ENCODE measurements at places on chromosomes 2 and 18.

- peak; percentile 57 for DNase-seq
Observed at GRCh38 chr2:48508461-48509124, 21.4 kb upstream of the STON1 start.

DNA sequence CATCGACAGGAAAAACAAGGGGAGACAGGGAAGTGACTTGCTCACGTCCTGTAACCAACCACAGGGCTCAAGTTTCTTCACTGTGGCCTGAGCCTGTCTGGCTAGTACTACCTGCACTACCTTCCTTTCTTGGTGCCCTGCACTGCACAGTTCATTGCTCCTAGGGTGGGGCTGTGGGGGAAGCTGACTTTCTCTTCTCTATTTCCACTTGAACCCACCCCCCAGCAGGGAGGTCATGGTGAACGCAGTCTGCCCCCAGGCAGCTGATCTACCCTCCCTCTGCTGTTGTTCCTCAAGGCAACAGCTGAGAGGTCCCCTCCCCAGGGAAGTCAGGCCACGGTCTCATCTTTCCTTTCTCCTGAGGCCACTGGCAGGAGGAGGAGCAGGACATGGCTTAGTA, 532.1 kb downstream of the SOX11 start:
- DNase-seq = no peak

GRCh38 chr2:70247364-70248180, 856 bp downstream of the TIA1 start:
- DNase-seq = no peak

- no peak for DNase-seq
Observed at GRCh38 chr2:156322051-156322685, 10.4 kb downstream of the NR4A2 start.

GRCh38 chr2:72180351-72180750, 32.7 kb upstream of the CYP26B1 start:
- no peak for DNase-seq

DNA sequence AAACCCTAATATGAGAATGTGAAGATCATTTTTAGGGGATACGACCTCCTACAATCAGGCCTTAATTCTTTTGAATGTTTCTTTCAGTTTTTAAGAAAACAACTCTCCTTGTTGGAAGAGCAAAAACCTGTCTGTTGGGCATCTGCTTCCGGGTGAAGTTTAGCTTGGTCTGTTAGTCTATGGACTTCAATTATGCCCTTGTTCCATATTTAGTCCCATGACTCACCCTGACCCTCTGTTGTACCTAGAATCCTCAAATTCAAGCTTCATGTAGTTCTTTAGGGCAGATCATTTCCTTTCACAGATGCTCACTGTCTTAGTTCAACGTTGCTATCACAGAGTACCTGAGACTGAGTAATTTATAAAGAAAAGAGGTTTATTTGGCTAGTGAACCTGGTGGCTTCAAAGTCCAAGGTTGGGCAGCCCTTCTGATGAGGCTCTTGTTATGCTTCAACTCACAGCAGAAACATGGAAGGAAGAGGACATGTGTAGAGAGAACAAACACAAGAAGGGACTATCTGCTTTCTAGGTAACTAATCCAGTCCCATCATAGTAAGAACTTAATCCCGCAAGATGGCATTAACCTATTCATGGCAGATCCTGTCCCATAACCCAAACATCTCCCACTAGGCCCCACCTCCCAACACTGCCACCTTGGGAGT, 82.5 kb upstream of the SERPINE2 start:
- no peak for DNase-seq

GRCh38 chr18:46291149-46291548, 187.0 kb downstream of the HAUS1 start:
- DNase-seq = no peak

- DNase-seq = no peak
Observed at GRCh38 chr2:211877061-211877460, 661.5 kb downstream of the ERBB4 start.

DNA sequence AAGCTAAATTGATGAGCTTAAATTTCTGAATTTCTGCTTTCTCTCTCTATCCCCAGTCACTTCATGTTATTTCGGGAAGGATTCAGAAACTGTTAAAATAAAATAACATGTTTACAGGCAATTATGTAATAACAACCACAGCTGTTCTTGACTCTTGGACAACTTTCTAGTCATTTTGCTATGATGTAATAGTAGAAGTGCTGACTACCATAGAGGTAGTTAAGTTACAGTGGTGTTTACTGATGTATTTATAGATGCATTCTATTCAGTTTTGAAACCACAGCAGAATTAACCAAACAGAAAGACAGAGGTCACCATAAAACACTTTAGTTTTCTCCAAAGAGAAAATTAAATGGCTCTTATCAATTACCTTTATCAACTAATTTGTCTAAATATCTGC, 1292.0 kb upstream of the CHAC2 start:
- DNase-seq = no peak

DNA sequence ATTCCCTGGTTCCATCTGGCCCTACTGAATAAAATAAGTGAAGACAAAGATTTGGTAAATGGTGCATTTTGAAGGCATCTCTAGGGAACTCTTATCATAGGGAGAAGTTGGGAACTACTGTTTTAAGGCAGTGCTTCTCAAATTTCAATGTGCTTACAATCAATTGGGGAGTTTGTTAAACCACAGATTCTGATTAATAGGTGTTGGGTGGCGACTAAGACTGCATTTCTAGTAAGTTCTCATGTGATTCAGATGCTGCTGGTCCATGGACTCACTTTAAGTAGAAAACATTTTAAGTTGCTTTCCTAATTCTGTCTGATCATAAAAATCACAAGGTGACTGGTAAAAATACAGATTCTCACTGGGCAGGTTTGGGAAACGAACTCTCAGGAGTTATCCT, 14.6 kb downstream of the FARSB start:
- DNase-seq = no peak

DNA sequence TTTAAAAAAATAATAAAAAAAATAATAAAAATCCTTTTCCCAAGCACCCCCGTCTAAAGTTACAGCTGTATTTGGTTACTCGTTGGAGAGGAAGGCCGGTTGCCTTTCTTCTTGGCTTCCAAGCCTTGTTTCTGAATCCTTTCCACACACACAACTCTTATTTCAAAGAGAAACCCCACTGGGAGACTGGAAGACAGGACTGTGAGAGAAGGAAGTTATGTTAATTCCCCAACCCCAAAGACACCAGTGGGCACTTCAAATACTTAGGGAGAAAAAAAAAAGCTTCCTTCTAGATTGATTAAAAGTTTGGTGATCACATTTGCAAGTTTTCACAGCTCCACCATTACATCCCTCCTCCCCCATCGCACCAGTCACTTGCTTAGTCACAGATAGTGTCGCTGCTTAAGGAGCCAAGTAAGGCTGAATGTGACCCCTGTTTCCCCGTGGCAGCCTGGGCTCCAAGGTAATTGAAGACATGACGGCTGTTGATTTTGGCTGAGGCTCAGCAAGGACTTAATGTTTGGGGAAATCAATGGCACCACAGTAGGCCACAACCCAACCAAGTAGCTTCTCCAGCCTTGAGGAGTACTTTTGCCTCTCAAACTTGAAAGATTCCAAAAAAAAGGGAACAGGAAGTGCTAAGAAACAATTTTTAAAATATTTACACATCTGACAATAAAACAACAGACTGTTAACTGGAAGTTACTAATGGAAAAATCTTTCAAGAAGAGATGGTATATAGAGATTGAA, 40.8 kb upstream of the FRZB start:
- no peak for DNase-seq

DNA sequence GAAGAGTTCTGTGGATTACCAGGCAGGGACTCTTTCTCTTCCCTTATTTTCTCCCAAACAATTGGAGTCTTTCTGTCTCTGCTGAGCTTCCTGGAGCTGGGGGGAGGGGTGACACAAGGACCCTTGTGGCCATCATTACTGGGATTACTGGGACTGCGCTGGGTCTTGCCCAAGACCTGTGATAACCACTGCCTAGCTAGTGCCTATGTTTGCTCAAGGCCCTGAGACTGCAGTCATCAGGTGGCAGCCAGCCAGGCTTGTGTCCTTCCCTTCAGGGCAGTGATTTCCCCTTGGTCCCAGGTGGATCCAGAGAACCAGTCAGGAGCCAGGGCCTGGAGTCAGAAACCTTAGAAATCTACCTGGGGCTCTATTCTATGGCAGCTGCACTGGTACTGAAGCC, 355.6 kb downstream of the PARD3B start:
- DNase-seq = no peak

All from hepatic stellate cell (primary cell).